ENCODE measurements at places on chromosomes 4 and X.

GRCh38 chr4:125677665-125678307, 363.0 kb downstream of the FAT4 start:
- no peak for DNase-seq

- no peak for DNase-seq
Observed at GRCh38 chr4:110702326-110702725, 79.4 kb upstream of the PITX2 start.

- DNase-seq: no peak
Observed at GRCh38 chrX:111254896-111255693, 15.2 kb downstream of the CAPN6 start.

DNA sequence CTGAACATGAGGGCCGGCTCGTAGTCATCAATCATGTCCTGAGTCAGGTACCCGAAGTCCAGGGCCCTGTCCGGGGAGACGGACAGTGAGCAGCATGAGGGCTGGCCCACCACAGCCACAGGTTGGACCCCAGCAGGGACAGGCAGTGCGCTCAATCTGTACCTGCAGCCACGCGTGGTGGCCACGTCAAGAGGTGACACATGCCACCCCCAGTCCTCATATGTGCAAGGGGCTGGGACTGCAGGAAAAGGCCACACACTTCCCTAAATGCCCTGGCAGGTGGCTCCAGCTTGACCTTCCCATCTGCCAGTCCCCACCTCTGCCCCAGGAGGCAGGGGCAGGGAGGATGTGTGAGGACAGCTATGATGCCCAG, 73.8 kb upstream of the MXD4 start:
- DNase-seq: no peak

DNA sequence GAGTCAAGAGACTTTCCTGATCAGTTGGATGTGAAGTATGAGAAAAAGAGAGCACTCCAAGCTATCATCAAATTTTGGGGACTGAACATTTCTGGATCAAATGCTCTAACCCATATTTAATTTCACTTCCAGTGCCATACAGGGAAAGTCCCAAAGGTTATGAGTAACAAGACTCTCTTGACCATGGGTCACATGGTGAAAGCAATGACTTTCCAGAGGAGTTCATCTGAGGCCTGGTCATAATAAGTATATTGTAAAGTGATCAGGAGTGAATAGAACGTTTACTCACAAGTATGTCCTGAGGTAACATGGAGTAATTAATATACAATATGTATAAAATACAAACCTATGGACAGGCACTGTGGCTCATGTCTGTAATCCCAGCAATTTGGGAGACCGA, 40.7 kb upstream of the ARMCX5 start:
- DNase-seq: no peak

GRCh38 chr4:86386817-86387415, 27.1 kb upstream of the MAPK10 start:
- no peak for DNase-seq

GRCh38 chr4:130424211-130424610, 1328.3 kb downstream of the C4orf33 start:
- no peak for DNase-seq

DNA sequence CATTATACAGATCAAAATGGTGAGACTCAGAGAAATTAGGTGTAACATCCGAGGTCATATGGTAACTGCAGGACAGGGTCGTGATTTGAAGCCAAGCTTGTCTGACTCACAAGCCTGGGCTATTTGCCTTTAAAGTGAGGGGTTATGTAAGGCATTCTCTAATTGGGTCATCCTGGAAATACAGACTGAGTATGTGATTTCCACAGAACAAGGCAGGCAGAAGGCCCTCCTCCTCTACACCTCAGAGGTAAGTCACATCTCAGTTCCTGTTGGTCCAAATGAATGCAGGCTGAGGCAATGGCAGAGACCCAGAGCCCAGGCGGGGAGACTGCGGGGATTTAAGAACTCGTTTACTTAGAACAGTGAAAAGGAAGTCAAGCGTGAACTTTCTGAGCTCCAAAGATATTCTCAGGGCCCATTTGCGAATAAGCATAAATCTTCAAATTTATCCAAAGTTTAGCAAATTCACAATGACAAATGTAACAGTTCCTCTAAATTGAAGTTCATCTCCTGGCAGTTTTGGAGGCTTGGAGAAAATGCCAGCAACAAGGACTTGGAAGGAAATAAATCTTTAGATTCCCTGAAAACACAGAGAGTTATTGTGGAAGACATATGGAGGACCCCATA, 153.3 kb downstream of the LDB2 start:
- peak; percentile 78 for DNase-seq
